ENCODE measurements at places on chromosomes 3 and 15.

GRCh38 chr3:191119415-191120295, 79.4 kb upstream of the OSTN start:
- DNase-seq, result no peak

DNA sequence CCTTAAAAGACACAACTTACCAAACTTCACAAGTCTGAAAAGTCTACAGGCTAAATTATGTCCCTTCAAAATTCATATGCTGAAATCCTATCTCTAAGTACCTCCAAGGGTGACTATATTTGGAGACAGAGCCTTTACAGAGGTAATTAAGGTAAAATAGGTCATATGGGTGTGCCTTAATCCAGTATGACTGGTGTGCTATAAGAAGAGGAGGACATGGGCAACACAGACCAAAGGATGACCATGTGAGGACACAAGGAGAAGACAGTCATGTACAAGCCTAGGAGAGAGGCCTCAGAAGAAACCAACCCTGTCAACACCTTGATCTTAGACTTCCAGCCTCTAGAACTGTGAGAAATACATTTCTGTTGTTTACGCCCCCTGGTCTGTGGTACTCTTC, 32.2 kb downstream of the TXNRD3 start:
- DNase-seq, result no peak

DNA sequence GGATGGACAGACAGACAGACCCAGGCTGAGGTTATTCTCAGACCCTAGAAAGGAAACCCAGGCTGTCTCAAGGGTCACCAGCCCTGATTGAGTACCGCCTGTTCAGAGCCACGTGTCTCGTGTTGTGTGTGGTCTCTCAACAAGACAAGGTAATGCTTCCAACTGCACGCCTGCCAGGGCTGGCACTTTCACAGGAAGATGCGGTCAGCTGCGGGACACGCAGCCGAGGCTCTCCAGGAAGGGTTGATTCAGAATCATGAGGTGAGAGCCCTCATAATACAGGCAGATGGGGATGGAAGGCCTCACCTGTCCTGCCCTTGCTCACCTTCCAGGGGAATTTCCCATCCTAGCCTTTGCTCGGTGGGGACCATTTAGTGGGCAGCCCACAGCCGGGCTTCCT, 81.4 kb downstream of the TOP2B start:
- no peak for DNase-seq

DNA sequence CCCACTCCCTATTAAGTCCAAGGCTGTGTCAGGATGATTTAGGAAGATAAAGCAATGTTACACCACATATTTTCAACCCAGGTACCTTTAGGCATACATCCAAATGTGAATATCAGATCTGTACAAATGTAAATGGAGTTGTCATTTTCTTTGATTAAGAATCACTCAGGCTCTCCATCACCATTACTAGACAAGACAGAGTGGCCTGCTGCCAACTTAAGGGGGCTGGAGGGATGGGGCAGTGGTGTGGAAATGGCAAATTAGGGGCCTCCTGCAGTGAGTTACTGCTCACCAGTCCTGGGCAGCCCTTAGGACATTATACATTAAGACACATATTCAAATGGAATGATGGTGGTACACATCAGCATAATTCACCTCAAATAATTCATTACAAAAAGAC, 211.0 kb downstream of the TNIK start:
- no peak for DNase-seq

DNA sequence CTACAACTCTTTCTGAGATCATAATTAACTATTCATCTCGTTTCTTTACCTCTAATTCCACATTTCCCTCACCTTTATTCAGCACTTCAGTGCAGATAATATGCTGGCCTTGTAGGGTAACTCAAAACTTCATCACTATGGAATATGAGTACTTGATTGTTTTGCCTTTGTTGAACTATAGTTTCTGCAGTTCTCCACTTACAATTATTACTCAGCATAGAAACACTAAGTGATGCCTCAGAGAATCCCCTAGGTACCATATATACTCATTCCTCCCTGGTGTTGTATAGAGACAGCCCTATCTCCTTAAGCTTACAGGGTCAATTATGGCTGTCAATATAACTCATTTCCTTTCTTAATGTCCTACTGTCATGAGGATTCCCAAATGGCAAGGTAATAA, 380.6 kb upstream of the RBMS3 start:
- DNase-seq, result no peak

- no peak for DNase-seq
Measured at GRCh38 chr15:25793354-25794050, 69.6 kb downstream of the ATP10A start.

DNA sequence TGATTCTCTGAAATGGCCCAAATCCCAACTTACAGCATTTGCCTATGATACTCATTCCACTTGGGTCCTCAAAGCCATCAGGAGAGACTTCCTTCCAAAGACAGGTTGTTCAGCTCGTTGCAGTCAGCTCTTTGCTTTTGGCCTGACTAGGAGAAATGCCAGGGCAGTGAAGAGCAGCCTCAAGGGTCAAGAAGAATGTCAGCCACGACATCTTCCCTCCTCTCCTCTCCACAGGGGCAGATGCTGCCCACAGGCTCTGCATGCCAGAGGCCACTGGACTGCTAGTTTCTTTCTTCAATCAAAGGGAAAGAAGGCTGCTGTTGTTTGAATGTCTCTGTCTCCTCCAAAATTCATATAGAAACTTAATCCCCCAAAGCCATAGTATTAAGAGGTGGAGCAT, 201.7 kb upstream of the PFN2 start:
- DNase-seq, result no peak

GRCh38 chr3:157078131-157078810, 81.7 kb downstream of the CCNL1 start:
- no peak for DNase-seq

- DNase-seq, result no peak
Measured at GRCh38 chr3:128549283-128550112, 56.5 kb upstream of the GATA2 start.

GRCh38 chr3:117036259-117036799, 326.8 kb downstream of the TUSC7 start:
- no peak for DNase-seq

DNA sequence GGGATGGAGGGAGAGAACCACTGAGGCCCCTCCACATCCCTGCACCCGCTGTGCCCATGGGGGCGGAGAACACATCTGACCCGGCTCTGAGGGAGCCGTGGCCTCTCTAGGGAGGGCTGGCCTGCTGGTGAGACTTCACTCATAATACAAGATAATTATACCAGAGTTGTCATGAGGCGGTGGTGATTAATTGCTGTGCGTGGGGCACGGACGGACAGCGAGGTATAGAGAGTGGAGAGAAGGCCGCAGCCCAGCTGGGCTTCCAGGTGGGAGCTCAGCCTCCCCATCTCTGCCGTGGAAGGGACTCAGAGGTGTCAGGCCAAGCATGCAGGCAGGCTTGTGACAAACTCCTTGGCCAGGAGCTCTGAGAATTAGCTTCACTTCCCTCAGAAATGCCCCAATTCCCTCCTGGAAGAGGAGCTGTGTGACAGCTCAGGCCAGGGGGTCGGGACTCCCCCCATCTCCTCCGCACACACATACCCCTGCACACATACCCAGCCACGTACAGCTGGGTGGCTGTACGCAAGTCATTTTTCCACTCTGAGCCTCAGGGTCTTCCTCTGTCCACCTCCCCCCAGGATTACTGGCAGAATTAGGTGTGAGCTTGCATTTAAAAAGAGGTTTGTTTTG, 6.0 kb upstream of the GATA2 start:
- no peak for DNase-seq

Measured in hematopoietic multipotent progenitor cell treated with erythropoietin and hydrocortisone succinate and interleukin-3 and kit ligand, for 17 days (in vitro differentiated cells).